ENCODE measurements at places on chromosomes 3 and 15.

- DNase-seq, result no peak
Observed at GRCh38 chr15:37132826-37133417, 32.6 kb upstream of the MEIS2 start.

- no peak for DNase-seq
Observed at GRCh38 chr15:45130291-45131000, 652 bp downstream of the DUOX1 start.

DNA sequence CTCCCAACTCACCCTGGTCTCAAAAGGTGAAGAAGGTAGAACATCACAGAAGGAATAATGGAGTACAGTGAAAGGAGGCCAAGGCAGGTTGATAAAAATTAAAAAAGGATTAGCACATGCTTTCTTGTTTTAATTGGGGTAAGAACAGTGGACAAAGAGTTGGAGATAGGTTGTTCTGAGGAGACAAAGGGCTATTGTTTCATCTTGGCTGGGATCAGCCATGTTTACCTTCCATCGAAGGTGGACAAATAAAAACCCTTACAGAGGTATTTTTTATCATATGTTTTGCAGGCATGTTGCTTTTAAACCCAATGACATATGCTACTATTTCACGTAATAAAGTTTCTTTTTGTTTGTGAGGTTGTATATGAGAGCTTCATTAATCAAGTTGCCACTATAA lies 12.9 kb downstream of the COMMD2 start:
- no peak for DNase-seq

DNA sequence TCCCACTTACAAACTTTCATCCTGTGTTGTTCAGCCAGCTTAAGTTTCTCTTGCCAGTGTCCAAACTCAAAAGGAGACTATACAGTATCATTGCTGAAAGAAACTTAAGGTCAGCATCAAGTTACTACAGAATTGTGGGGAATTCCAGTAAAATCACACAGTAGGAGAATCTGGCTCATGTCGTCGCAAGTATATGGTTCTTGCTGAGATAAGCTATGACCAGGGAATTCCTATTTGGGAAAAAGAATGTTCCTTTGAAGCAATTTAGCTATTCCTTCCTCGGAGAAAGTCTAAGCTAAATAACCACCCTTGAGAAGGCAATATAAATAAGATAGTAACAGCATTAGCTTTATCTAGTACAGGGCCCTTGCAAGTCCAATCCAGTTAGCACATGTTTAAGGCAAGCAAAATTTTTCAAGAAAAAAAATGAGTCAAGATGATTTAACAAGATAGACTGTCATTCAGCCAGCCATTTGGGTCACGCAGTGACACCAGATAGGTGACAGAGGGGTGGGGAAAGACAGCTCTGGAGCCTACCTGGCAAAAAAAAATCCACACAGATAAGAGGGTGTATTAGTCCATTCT lies 78.2 kb upstream of the THBS1 start:
- no peak for DNase-seq

- no peak for DNase-seq
Observed at GRCh38 chr3:128145279-128145678, 8.0 kb upstream of the EEFSEC start.

- DNase-seq, result no peak
Observed at GRCh38 chr3:14517601-14518431, 22.3 kb downstream of the GRIP2 start.

DNA sequence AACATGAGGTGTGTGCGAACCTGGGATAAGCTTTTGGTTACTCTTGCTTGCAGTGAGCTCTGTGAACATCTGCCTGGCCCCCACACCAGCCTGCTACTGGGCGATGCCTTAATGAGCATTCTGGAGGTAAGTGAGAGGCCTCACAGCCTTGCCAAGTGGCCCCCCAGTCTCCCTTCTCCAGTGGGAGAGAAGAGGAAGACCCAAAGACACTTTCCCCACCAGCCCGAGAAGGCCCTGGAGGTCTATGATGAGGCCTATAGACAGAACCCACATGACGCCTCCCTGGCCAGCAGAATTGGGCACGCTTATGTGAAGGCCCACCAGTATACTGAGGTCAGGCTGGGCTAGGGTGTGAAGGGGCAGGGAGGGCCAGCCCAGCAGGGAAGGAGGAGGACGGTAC lies 22.5 kb downstream of the TTC21A start:
- no peak for DNase-seq

GRCh38 chr3:197186887-197187588 lies 111.4 kb downstream of the DLG1 start:
- DNase-seq, result no peak

- DNase-seq, result no peak
Observed at GRCh38 chr15:58115692-58116091, 22.5 kb upstream of the AQP9 start.

DNA sequence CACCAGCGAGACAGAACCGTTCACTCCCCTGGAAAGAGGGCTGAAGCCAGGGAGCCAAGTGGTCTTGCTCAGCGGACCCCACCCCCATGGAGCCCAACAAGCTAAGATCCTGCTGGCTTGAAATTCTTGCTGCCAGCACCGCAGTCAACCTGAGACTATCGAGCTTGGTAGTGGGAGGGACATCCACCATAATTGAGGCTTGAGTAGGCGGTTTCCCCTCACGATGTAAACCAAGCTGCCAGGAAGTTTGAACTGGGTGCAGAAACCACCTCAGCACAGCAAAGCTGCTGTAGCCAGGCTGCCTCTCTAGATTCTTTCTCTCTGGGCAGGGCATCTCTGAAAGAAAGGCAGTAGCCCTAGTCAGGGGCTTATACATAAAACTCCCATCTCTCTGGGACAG lies 151.0 kb downstream of the MBNL1 start:
- DNase-seq, result no peak

GRCh38 chr3:50639055-50639494 lies 22.1 kb downstream of the MAPKAPK3 start:
- DNase-seq, result no peak

GRCh38 chr3:169627073-169627472 lies 36.4 kb downstream of the MECOM start:
- DNase-seq, result no peak

- no peak for DNase-seq
Observed at GRCh38 chr15:89346516-89347231, 12.1 kb upstream of the POLG start.

GRCh38 chr3:131328721-131329120 lies 52.9 kb upstream of the NUDT16 start:
- no peak for DNase-seq

- DNase-seq, result no peak
Observed at GRCh38 chr15:96720251-96720650, 389.8 kb downstream of the NR2F2 start.

DNA sequence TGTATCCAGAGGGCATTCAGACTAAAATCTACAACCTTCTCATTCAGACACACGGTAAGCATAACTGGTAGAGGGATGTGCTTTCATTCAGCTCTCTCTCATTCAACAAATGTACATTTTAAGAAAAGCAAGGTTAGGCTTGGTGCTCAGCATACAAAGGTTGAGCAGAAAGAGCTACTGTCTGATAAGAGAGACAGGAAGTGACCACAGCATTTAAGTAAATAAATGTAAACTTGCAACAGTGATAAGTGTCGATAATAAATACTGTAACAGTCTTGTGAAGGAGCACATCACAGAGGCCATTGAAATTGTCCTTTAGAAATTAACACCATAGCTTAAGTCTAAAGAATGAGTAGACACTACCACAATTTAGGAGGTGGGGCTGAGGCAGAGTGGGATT lies 3.4 kb downstream of the CD96 start:
- DNase-seq, result no peak

GRCh38 chr15:31358957-31359701 lies 32.5 kb downstream of the KLF13 start:
- no peak for DNase-seq

DNA sequence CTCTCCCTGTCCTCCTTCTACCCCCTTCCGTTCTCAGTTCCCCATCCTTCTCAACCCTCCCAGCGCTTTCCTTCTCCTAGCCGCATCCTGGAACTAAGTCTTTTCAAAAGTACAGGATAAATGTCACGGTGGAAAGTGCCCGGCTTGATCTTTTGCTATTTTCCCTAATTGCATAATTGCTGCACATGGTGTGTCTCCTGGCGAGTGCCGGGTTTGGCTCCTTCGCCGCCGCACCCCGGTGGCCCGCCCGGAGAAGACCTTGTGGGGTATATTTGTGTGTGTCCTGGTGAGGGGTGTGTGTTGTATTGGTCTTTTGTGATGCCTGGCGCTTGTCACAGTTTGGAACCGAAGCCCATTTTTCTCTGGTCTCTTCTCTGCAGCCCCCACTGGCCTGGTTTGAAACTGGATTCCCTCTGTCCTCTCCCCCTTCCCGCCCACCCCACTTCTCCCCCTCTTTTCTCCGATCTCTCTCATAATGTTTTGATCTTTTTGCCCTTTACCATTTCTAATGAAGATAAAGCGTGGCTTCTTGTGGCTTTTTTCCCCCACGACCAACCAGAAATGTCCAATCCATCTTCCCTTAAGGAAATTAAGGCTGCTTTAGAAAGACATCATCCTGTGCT lies 692 bp downstream of the UBE2E2 start:
- DNase-seq, result no peak

GRCh38 chr3:175242243-175242642 lies 383.1 kb downstream of the NAALADL2 start:
- DNase-seq, result no peak

- no peak for DNase-seq
Observed at GRCh38 chr15:25022233-25022632, 67.4 kb downstream of the SNRPN start.

DNA sequence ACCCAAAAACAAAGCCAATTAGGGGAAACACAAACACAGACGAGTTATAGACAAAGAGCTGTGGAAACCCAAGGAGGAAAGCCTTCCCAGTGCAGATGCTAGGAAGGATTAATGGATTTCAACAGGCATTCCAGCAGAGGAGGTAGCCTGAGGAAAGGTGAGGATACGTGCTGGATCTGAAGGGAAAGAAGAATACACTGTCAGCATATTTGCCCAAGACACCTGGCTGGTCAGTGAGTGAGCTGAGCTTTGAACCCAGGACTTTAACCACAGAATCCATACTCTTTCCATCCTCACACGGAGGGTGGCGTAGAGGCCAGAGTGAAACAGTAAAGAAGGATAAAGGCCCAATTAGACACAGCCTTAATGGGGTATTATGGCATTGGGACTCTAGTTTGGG lies 9.1 kb upstream of the BFSP2 start:
- DNase-seq, result no peak

DNA sequence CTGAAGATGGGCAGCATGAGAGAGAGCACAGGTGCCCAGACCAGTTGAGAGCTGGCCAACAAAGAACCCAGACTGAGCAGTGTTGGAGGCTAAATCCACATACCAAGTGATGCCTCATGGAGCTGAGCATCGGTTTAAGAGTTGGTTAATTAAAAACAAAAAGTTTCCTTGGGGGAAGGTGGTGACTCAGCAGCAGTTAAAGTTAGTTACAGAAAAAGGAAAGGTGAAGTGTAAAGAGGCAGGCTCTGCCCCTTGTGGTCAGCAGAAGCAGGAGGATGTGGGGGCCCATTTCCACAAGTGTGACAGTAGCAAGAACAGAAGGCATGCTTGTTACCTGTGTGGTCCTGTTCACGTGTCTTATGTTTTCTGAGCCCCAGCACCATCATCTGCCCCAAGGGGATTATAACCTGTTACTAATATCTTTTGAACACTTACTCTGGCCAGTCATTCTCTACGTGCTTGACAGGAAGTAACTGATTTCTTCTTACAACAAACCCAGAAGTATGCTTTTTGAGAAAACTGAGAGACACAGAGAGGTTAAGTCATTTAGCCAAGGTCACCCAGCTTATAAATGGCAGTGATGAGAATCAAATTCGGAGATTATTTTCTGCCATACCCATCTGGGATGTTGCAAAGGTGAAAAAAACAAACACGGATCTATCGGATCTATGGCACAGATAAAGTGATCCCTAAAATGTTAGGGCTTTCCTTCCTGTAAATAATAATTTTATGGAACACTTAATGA lies 91.0 kb downstream of the EPHB1 start:
- DNase-seq, result no peak

- no peak for DNase-seq
Observed at GRCh38 chr3:115960799-115961198, 337.5 kb downstream of the GAP43 start.

GRCh38 chr3:123347205-123347604 lies 101.7 kb downstream of the ADCY5 start:
- DNase-seq, result no peak

DNA sequence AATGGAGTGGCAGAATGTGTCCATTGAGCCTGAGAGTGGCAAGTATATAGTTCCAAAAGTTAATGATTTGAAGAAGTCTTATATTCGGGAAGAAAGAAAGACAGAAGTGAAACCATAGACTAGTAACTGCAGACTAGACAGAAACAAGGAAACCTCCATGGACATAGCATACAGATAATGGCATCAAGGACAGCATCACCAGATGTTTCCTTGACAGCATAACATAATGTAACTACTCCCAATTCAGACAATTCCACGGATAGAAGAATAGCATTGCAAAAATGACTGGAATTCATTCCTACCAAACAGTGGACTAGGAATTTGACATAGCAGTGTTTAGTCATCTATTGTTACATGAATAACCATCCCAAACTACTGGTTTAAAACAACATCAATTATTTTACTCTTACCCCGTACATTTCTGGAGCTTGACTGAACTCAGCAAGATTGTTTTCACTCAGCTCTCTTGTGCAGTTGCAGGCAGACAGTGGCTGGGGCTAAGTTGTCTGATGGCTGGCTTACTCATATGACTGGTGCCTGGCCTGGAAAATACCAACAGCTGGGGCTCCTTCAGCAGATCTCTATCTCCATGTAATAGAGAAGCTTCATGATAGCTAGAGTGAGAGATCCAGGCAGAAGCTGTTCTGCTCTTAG lies 109.7 kb upstream of the GADL1 start:
- DNase-seq, result no peak

DNA sequence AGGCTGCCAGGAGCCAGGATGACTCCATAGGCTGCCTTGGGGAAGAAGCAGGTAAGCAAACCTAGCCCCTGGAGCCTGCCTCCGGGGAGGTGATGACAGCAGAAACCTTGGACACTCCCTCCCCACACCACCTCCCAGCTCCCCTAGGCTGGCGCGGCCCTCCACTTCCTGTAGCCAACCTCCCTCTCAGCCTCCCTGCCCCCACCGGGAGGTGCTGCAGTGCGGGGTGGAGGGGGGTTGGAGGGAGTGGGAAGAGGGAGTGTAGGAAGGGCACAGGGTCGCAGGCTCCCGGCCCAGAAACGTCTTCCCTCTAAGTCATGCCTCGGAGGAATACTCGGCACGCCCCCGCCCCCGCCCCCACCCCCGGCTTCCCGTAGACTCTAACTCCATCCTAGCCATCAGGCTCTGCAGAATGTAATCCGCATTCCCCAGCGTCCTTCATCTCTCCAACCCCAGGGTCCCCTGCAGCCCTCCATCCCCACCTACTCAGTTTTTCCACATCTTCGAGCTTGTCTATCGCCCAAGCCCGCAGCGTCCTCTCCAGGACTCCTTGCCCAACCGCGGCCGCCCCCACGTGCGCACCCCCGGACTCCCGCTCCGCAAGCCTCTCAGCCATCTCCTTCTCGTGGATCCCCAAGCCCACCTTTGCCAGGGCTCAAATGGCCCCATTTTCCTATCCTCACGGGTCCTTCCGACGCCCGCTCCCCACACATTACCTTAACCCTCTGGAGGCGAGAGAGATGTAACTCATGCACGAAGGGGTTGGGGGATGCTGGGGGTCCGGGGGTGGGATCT lies 528 bp downstream of the LPCAT4 start:
- DNase-seq, result no peak

GRCh38 chr3:37704064-37704463 lies 157.6 kb upstream of the CTDSPL start:
- no peak for DNase-seq
